Mesenteric fat pad (tissue), 1 donor: ENCODE measurements at places on chromosomes 3 and 15.

DNA sequence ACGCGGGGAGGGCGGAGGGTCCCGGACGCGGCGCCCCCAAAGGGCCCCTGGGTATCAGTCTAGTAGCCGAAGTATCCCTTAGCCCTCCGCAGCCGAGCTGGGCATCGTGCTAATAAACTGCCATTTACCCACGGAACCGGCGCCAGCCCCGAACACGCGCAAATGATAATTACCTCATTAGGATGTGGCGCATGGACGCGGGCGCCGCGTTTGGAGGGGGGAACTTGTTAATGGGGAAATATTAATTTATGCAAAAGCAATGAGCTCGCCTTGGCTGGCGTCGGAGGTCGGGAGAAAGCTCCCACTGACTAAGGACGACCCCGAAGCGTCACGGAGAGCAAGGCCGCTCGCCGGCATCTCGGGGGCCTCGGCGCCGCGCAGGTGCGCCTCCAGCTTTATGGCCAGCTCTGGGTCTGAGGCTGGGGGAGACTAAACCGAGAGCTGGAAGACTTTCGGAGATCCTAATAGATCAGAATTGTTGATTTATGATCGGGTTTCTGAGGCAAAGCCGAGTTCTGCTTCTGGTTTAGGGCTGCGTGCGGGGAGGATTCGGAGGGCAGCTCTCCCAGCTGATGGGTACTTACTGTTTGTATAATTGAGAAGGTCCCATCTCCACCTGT, 474 bp upstream of the FEZF2 start:
- DNase-seq = no peak

GRCh38 chr15:37106490-37107001, 6.2 kb upstream of the MEIS2 start:
- no peak for DNase-seq

DNA sequence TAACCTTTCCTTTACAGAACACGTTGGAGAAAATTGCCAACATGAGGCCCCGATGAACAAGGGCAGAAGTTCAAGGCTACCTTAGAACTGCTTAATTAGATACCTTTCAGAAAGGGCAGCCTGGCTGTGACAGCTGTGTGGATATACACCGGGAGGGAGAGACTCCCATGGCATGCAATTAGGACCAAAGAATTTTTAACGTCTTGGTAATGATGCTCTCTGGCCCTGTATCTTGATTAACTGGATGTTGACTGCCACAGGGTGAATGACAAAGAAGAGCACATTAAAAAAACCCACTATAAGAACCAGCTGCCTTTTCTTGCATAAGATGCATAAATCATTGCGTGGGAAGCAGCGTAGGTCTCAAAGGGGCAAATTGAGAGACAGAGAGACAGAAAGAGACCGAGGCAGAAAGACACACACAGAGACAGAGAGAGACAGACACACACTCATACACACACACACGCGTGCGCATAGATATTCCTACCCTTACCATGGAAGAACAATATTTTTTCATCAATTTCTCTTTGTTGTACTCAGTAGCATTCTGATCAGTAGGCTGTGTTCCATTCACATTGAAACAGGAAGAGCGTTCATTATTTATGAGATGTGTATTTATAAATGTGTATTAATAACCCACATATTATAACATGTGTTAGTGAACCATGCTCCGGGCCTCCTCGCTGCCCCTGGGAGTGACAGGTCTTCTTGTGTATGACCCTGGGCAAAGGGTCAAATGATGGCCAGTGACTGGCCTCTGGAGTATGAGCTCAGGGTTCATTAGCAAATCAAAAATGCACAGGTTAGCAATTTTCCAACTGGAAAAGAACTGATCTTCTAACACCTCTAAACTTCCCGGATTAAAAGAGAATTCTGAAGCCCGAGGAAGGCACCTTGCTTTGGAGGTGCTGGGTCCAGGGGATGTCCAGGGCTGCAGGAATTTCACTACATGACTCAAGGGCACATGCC, 118.8 kb downstream of the NSMCE3 start:
- no peak for DNase-seq

DNA sequence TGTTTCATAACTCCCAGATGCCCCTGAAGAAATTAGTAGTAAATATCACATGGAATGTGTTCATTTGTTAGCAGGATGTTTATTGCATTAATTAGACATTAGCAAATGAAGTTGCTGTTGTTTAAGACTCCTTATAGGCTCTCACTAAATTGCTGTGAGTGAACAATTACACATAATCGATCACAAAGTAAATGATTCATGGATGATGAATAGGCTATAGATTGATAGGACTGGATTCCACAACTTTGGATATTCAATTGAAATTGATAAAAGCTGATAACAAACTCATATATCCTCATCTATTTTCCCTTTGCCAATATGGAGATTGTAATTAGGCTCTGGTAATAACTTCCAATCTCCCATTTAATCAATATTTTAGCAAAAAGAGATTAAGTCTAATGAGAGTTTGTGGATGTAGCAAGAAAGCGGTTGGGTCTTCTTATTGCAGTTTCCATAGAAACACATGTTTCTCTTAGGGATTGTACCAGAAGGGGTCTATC, 555.5 kb downstream of the ROBO2 start:
- DNase-seq = no peak

DNA sequence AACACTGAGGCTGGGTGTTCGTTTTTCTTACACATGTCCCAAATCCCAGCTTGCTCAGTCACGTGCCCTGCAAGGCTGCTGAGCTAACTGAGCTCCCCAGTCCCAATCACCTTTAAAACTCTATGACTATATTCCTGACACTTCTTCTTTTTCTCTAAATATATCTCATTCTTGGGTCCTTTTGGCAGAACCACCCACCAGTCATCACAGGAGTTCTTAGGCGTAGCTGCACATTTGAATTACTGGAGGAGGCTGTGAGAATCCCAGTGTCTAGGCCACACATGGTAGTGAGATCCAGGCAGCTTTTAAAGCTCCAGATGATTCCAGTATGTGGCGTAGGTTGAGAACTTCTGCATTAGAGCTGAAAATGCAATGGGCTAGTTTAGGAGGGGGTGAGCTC, 66.3 kb downstream of the ST8SIA2 start:
- DNase-seq = no peak
